SJCRH30 (cell line): ENCODE measurements at places on chromosomes 4 and X.

DNA sequence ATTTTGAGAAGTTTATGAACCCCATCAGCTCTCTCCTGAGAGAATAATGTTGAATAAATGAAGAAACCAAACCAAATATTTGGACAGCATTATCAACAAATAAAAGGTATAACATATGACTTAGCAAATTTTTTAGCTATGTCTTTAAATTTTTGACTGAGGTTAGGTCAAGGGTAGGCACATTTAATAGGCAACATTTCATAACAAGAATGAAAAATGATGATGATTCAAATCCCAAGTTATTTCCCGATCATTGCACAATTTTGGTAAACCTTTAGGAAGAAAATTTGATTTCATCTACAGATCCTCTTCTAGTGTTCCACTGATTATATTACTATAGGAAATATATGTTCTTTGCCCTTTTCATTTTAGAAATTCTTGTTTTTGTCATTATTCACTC is 123.7 kb upstream of the TLR3 start:
- no peak for DNase-seq

DNA sequence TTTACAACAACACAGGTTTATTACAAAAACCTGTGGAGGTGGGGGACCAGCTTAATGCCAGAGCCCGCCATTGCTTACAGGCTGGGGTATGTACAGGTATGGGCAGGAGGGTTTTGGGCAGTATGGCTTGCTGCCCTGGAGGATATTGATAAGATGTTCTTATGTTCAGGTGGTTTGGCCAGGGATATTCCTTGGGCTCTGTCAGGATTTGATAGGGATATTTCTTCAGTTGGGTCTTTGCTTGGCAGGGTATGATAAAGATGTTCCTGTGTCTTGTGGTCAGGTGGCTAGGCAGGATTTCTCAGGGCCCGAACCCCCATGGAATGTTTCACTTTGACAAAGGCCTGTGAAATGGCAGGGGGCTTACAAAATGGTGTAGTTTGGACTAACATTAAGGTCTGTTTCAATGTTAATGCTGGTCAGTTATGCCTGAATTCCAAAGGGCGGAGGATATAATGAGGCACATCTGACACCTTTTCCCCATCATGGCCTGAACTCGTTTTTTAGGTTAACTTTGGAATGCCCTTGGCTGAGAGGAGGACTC is 3.1 kb downstream of the MGST2 start:
- DNase-seq: no peak

DNA sequence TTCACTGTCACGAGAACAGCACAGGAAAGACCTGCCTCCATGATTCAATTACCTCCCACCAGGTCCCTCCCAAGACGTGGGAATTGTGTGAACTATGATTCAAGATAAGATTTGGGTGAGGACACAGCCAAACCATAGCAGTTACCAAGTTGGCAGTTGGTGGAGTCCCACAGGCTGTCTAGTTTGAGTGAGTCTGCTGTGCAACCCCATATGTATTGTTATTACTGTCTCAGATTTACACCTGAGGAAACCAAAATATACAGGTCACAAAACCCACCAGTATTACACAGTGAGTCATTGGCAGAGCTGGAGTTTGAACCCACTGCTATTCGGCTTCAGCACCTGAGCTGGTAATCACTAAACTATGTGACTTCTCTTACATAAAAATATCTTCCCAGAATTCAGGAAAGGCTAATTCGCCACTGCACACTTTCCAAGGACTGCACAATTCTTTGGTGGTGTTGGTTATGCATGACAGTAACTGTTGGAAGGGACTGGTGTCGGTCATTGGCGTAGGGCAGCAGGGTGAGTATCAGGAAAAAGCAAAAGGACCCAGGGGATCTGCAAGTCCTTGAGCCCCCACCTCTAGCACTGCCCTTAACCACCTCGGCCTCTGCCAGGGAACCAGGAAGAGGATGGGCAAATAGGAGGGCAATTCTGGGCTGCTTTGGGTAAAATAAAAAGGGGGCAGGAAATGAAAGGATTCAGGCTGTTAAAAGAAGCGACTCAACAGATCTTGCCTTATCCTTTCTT is 110.1 kb downstream of the USP46 start:
- DNase-seq: no peak

GRCh38 chr4:124053872-124054538 is 657.4 kb downstream of the SPRY1 start:
- DNase-seq: peak; percentile 36

DNA sequence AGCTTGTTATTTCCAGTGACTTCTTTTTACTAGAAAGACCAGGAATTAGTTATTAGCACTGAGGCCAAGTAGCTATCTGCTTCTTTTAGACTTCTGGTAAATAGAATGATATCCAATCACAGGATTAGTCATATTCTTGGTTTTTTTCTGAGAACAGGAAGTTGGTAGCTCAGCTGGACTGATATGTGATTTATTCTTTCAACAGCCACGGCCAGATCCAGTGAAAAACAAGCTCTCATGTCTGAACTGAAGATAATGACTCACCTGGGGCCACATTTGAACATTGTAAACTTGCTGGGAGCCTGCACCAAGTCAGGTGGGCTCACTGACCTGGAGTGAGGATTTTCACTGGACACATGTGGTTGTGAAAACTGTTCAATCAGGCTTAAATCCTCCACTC is 48.6 kb downstream of the PDGFRA start:
- DNase-seq: no peak

- peak; percentile 66 for DNase-seq
These were observed 1239.4 kb downstream of the TECRL start for GRCh38 chr4:63169836-63170235.

DNA sequence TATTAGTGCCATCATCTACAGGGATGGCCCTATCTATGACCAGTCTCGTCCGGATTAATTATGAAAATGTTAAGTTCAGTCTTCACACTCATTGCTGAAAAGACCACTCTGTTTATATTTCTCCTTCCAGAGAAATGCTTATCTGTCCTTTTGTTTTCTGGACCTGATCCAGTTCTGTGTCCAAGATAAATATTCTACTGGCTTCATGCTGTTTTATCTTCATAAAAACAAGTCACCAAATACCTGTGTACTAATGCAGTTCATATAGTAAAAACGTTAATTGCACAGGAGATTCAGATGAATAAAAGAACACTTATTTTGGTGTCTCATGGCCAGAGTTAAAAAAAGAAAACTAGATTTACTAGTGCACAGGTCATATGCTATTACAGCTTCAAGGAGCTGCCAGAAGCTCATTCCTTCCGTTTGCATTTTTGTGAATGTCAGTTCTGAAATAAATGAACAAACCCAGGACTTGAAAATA is 17.3 kb downstream of the FNIP2 start:
- DNase-seq: no peak

DNA sequence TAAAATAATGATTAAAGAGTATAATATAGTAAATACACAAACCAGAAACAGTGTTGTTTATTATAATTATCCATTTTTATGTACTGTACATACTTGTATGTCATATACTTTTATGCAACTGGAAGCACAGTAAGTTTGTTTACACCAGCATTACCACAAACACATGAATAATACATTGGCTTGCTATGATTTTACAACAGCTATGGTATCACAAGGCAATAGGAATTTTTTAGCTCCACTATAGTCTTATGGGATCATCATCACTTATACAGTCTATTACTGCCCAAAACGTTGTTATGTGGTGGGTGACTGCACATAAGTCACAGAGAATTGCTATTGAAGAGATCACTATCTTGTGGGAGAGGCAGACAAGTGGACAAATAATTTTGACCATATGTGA is 1.8 kb upstream of the PF4V1 start:
- DNase-seq: no peak

DNA sequence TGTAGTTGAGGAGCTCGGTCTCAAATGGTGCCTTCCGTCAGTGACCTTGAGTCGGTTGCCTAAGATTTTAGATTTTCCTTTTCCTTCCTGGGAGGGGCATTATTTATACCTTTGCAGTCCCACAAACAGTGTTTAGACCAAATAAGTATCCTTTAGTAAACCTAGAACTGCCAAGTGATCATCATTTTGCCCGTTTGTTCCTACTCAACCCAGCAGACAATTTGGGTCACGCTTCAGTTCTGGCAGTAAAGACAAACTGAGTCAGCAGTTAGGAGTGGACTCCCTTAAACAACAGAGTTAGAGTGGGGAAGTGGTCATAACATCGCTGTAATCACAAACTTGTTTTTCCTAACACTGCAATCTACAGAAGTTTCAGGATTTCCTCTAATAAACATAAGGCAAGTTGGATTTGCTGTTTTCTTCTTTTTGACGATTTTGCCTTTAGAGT is 777 bp upstream of the WDFY3 start:
- DNase-seq: no peak

DNA sequence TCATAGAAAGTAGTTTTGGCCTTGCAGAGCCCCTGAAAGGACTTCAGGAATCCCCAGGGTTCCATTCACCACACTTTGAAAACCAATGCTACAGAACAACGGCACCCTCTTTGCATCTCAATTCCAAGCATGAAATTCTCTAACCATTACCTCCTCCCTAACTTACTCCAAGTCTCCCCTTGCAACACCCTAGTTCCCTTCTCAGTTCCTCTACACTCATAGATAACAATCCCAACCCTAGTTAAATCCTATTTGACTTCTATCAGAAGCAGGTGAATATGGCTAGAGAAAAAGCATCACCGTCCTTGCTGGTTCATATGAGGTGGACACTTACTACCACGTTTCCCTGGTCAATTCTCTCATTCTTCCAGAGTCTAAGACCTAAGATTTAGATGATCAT is 2.4 kb downstream of the RCHY1 start:
- DNase-seq: no peak

DNA sequence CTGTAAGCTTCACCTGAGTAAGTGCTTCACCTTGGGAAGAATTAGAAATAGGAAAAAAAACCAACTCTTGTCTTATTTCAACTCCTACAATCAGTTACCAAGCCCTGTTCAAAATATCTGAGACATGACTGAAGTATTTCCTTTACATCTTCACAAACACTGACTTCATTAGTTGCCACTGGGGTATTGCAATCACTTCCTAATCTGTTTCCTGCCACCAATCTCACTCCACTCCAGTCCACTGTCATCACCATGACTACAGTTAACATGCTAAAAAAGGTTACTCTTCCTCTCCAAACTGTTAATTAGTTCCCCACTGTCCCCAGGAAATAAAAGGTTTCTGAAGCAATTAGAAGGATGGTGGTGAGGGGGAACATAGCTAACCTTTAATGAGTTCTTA is 3.3 kb upstream of the SUPT20HL1 start:
- no peak for DNase-seq

DNA sequence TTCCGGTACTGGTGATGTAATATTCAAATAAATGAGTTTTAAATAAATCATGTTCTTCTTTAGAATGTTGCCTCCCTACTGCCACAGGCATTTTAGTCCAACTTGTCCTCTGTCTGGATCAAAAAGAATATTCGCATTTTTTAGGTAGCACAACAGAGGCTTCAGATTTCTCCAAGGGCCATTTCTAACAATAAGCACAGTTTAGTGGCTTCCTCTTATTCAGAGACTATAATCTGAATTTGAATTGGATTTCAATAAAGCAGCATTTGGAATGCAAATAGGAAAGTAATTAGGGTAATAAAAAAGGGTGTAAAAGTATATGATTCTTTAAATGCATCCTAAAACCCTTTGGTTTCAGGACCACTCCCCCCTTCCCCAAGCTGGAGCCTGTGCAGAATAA is 167.9 kb upstream of the GLRA2 start:
- no peak for DNase-seq

GRCh38 chr4:9952415-9952950 is 68.8 kb downstream of the SLC2A9 start:
- no peak for DNase-seq

DNA sequence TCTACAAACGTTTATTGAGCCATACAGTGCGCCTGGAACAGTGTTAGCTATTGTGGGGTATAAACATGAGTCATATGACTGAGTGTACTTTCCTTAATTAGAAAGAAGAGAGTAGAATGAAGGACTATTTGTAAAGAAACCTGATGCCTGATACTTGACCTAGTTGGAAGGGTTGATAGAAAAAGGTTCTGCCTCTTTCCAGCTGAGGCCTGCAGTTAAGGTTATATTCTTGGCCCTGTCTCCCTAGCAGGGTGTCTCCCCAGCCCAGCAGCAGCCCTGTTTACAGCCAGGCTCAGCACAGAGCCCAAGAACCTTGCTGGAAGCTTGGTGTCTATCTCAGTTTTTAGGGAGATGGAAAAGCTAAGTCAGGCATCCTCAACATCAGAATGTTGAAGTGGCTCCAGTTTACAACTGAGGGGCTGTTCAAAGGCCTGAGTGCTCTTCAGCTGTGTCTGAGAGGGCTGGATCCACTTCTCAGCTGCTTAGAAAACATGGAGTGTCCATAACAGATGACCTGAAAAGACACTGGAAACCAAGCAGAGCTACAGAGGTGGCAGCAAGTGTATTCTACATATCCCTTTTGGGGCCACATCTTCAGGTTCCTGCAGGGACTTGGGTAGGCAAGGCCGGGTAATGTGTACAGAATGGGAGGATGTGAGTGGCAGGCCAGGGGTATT is 21.6 kb downstream of the NYX start:
- no peak for DNase-seq

DNA sequence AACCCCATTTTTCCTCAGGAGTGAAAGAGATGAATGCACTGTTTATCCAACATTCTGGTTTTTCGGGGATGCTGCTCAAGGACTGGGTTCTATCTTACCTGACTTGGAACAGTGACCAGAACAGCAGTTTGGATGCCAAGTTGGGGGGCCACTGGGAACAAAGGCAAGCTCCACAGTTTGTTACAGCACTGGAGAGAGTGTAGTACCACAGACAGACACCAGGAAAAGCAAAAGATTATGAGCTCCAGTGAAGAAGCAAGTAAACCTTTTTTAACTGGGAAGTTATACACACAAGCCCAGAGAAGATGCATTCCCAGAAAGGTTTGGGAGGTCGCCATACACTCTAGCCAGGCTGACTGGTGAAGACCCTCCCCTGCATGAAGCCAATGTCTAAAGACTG is 13.6 kb downstream of the C4orf36 start:
- no peak for DNase-seq

DNA sequence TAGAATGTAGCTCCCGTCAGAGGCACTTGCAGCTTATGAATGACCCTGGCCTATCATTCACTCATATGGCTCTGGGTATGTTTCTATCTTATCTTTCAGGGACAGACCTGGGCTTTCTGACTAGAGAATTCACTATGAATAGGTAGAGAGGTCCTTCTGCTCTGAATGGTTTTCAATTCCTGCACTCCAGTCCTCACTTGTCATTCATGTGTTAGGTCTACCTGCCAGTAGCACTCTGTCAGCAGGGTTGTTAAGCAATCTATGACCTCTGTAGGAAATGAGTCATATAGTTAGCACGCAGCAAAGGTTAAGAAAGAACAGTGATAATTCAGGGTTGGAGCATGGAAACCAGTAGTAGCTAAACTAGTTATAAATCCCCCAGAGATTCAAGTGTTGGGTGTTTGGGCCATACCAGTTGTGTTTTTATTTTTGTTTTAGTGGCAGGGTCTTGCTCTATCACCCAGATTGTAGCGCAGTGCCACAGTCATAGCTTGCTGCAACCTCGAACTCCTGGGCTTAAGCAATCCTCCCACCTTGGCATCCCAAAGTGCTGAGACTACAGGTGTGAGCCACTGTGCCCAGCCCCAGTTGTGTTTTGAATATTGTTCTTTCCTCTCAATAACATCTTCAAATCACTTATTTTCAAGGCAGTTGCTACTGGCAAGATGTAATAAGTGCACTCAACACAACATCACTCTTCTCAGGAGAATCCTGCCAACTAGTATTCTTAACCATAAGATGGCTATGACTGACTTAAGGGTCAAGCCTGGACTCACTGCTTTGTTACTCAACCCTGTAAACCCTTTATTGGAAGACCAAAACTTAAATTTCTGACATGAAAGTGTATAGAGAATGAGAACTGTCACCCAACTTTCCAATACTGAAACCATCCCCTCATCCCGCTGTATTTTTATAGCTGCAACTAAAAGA is 25.1 kb downstream of the ARL13A start:
- DNase-seq: no peak

GRCh38 chr4:131534944-131535645 is 1614.0 kb upstream of the PCDH10 start:
- no peak for DNase-seq
